ENCODE measurements at places on chromosomes 11 and 22. TPM values are rescaled to one million over a fixed set of nuclear protein-coding genes. Genes with fewer than 3 reads are reported as not detected.

Gene CASP5
- total RNA-seq, result not detected

- H3K4me1 ChIP-seq, result peaks cover 2% of the 10 kb centered on the region
- no peak overlapping the region for H3K27ac ChIP-seq
- DNase-seq, result no peak
- H3K27me3 ChIP-seq, result no peaks in the 10 kb centered on the region
- no peaks in the 10 kb centered on the region for H3K36me3 ChIP-seq
Measured at GRCh38 chr11:119091178-119091577, 6.5 kb downstream of the HMBS start.

DNA sequence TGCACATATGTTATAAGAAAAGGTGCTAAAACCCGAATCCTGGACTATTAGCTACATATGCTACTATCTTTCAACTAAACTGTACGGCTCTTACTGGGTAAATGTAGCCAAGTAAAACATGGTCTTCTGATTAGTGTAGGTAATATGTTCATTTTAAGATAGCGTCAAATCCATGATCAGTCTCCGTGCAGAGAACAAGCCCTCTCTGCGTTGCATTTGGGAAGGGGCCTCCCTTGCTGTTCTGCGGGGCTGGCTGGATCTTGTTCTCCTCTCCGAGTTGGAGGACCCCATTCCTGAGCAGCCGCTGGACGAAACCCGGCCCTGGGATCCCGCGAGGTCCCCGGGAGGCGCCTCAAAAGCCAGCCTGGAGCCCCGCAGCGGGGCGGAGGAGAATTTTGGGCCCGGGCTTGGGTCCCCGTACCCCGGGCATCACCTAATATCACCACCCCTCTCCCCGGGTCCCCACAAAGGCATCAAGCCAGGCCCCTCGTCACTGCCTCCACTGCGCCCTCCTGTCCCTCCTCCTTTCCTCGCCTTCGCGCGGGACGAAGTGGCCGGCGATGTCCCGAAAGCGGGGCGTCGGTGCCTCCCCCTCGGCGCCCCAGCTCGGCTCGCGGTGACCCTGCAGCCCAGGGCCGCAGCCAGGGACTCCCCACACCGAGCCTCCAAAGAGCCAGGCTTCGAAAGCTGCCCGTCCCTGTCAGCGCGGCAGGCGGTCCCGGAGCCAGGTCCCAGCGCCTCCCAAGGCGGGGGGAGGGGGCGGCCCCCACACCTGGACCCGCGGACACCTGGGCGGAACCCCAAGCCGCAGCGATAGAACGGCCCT lies 54.5 kb upstream of the FBXO3 start:
- H3K27me3 ChIP-seq, result no peaks in the 10 kb centered on the region
- H3K27ac ChIP-seq, result no peak overlapping the region
- peaks cover 2% of the 10 kb centered on the region for H3K4me1 ChIP-seq
- H3K4me3 ChIP-seq, result peak overlapping the region; percentile 33
- H3K36me3 ChIP-seq, result no peaks in the 10 kb centered on the region
- DNase-seq, result no peak

Gene CRYAB
- 121 TPM for total RNA-seq

DNA sequence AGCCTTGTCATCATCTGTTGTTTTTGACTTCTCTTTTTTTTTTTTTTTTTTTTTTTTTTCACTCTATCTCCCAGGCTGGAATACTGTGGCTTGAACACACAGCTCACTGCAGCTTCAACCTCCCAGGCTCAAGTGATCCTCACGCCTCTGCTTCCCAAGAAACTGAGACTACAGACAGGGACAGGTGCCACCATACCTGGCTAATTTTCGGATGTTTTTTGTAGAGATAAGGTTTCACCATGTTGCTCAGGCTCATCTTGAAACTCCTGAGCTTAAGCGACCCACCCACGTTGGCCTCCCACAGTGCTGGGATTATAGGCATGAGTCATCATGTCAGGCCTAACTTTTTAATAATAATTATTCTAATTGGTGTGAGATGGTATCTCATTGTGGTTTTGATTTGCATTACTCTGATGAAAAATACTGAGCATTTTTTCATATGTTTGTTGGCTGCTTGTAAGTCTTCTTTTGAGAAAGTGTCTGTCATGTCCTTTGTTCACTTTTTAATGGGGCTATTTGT lies 51.3 kb upstream of the OR9G4 start:
- H3K27me3 ChIP-seq, result no peaks in the 10 kb centered on the region
- H3K27ac ChIP-seq, result no peak overlapping the region
- no peak for DNase-seq
- H3K36me3 ChIP-seq, result no peaks in the 10 kb centered on the region
- no peak overlapping the region for H3K4me3 ChIP-seq

- H3K27ac ChIP-seq, result no peak overlapping the region
- H3K4me3 ChIP-seq, result no peak overlapping the region
- no peaks in the 10 kb centered on the region for H3K27me3 ChIP-seq
- H3K36me3 ChIP-seq, result no peaks in the 10 kb centered on the region
- DNase-seq, result no peak
Measured at GRCh38 chr11:116257092-116257491, 515.7 kb downstream of the BUD13 start.

Gene PPME1
- total RNA-seq, result 32.4 TPM

DNA sequence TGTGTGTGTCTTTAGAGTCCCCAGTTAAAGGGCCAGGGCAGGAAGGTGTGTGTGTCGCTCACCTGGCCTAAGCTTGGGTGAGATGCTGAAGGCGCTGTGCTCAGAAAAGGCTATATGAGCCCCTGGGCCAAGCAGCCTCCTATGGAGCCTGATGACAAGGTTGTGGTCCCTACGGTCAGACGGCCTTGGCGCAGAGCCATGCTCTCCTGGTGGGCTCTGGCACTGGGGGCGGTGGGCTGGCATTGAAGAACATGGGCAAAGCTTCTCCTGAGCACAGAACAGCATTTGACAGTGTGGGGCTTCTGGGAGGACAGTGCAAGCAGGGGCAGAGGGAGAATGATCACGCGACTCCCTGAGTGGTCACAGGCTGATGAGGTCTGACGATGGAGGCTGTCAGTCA lies 10.7 kb upstream of the LRRC10B start:
- no peak overlapping the region for H3K27ac ChIP-seq
- no peaks in the 10 kb centered on the region for H3K36me3 ChIP-seq
- H3K4me1 ChIP-seq, result no peaks in the 10 kb centered on the region

- no peaks in the 10 kb centered on the region for H3K36me3 ChIP-seq
- peak overlapping the region; percentile 77 for H3K27ac ChIP-seq
- DNase-seq, result peak; percentile 59
- peak overlapping the region; percentile 61 for H3K4me3 ChIP-seq
- no peaks in the 10 kb centered on the region for H3K27me3 ChIP-seq
Measured at GRCh38 chr22:41561788-41562187, 978 bp downstream of the CSDC2 start.

GRCh38 chr11:2928605-2929530 lies at the start of gene PHLDA2:
PHLDA2 (minus strand) TSS chr11:2929420; CDS start chr11:2929364, 56 bp downstream.
- H3K4me1 ChIP-seq, result no peaks in the 10 kb centered on the region
- no peak for DNase-seq
- peak within 1 kb of the TSS; percentile 35 for H3K4me3 ChIP-seq
- no peaks in the 10 kb centered on the region for H3K36me3 ChIP-seq

- H3K4me3 ChIP-seq, result no peak overlapping the region
- peak; percentile 88 for DNase-seq
- no peaks in the 10 kb centered on the region for H3K27me3 ChIP-seq
- no peaks in the 10 kb centered on the region for H3K36me3 ChIP-seq
- peak overlapping the region; percentile 39 for H3K27ac ChIP-seq
- H3K4me1 ChIP-seq, result peaks cover 17% of the 10 kb centered on the region
Measured at GRCh38 chr22:45997077-45997776, 20.3 kb upstream of the WNT7B start.

- DNase-seq, result no peak
- H3K36me3 ChIP-seq, result no peaks in the 10 kb centered on the region
- no peak overlapping the region for H3K27ac ChIP-seq
- H3K27me3 ChIP-seq, result no peaks in the 10 kb centered on the region
- H3K4me1 ChIP-seq, result peaks cover 3% of the 10 kb centered on the region
Measured at GRCh38 chr11:20015101-20015500, 145.2 kb downstream of the DBX1 start.

DNA sequence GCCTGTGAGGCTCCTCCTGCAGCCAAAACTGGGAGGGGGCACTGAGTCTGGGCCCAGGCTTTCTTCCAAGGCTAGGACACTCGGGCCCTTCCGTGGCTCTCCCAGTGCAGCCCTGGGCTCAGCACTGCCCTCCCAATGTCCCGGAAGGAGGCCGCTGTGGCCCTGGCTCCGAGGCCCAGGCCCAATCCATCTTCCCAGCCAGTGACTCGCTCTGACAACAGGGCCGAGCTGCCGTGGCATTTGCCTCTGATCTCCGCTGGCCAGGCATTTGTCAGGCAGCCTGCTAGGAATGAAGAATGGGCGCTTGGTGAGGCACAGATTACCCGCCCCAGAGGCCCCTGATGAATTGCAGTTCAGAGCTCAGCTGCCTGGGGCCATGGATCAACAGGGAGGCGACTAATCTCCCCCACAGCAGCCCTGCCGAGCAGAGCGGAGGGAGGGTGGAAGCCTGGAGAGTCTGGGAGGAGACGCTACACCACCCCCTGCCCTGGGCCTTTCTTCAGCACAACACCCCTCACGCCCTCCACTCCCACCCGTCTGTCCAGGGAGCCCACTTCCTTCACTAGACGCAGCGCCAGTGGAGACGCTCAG lies 8.3 kb downstream of the FXYD2 start:
- peak; percentile 40 for DNase-seq
- H3K4me1 ChIP-seq, result peaks cover 3% of the 10 kb centered on the region
- H3K27me3 ChIP-seq, result no peaks in the 10 kb centered on the region
- no peak overlapping the region for H3K27ac ChIP-seq

DNA sequence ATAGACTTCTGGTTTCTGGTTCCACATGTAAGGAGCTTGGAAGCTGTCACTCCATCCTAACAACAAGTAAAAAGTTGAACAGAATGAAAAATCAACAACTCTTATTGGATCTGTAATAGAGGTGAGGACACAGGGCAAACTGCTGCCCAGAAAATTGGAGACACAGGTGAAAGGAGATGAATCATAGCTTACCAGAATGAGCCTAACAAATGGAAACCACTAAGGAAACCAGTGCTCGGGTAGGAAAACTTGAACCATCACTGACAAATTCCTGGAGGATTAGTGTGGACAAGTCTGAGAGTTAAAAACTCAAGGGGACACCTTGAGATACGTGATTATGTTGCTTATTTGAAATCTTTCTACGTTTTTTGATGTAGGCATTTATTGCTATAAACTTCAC lies 52.1 kb downstream of the GDPD4 start:
- no peak overlapping the region for H3K4me3 ChIP-seq
- no peaks in the 10 kb centered on the region for H3K4me1 ChIP-seq
- no peak overlapping the region for H3K27ac ChIP-seq
- H3K27me3 ChIP-seq, result no peaks in the 10 kb centered on the region
- H3K36me3 ChIP-seq, result no peaks in the 10 kb centered on the region
- DNase-seq, result no peak

DNA sequence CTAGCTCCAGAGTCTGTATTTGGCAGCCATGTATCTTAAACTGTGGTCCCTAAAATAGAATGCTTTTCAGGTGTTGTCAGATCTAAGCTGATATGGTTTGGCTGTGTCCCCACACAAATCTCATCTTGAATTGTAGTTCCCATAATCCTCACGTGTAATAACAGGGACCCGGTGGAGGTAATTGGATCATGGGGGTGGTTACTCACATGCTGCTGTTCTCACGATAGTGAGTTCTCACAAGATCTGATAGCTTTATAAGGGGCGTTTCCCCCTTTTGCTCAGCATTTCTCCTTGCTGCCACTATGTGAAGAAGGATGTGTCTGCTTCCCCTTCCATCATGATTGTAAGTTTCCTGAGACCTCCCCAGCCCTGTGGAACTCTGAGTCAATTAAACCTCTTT lies 199.9 kb upstream of the ISX start:
- DNase-seq, result no peak
- H3K36me3 ChIP-seq, result no peaks in the 10 kb centered on the region
- no peaks in the 10 kb centered on the region for H3K4me1 ChIP-seq
- H3K4me3 ChIP-seq, result no peak overlapping the region

- no peak for DNase-seq
- no peaks in the 10 kb centered on the region for H3K4me1 ChIP-seq
- no peak overlapping the region for H3K4me3 ChIP-seq
- no peaks in the 10 kb centered on the region for H3K27me3 ChIP-seq
Measured at GRCh38 chr11:62456630-62457029, 37.8 kb downstream of the SCGB1A1 start.

Gene CLTCL1
- 3.5 TPM for total RNA-seq

DNA sequence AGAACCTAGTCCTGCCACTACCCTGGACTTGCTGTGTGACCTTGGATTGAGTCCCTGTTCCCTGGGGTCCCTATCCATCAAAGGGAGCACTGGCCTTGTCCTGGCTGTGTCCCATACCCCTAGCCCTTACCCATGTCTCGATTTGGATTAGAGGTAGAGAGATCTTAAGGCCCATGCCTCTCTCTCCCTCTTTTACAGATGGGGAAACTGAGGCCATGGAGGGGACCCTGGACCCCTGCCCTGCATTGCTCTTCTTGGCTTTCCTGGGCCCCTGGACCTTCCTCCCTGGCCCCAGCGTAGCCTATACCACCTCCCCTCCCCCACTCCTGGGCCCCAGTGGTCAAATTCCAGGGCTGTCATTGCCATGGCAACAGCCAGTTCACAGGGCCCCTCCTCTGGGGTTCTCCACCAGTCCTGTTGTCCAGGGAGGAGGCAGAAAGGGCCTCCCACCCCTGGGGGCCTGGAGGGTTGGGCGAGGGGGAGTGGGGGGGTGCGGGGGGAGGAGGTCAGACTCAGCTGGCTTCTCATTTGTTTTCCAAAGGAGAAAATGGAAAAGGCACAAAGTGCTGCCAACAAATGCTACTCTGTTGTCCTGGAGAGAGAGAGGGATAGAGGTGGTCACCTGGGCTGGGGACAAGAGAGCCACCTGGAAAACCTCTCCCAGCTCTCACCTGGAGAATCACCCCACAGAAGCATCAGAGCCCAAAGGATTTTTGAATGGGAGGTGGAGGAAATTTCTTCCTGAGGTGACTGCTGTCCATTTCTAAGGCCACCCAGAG lies 23.3 kb downstream of the ARHGEF17 start:
- no peaks in the 10 kb centered on the region for H3K36me3 ChIP-seq
- no peaks in the 10 kb centered on the region for H3K27me3 ChIP-seq
- peak; percentile 76 for DNase-seq
- H3K4me1 ChIP-seq, result peaks cover 36% of the 10 kb centered on the region
- H3K27ac ChIP-seq, result peak overlapping the region; percentile 58
- H3K4me3 ChIP-seq, result no peak overlapping the region

Gene OR52I2
- total RNA-seq, result not detected

DNA sequence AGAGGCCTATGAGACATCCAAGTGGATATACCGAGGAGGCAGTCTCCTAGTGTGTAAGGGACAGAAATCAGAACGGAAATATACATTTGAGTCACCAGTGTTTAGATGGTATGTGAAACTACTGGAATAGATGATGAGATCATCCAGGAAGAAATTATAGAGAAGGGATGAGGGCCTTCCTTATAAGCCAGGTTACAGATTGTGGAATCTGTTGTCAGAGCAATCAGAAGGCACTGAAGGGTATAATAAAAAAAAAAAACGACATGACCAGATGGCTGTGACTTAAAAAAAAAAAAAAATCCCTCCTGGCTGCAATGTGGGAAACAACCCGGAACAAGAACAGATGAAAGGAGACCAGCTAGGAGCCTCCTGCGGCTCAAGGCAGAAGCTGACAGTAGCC lies 2.7 kb downstream of the MAJIN start:
- no peak for DNase-seq
- H3K27ac ChIP-seq, result no peak overlapping the region
- H3K4me3 ChIP-seq, result no peak overlapping the region
- no peaks in the 10 kb centered on the region for H3K27me3 ChIP-seq
- H3K4me1 ChIP-seq, result peaks cover 3% of the 10 kb centered on the region
- no peaks in the 10 kb centered on the region for H3K36me3 ChIP-seq

Gene HBB
- total RNA-seq, result 118 TPM

GRCh38 chr22:37455896-37456295 lies 28.6 kb upstream of the ELFN2 start:
- H3K27me3 ChIP-seq, result no peaks in the 10 kb centered on the region
- peaks cover 3% of the 10 kb centered on the region for H3K4me1 ChIP-seq
- no peak overlapping the region for H3K4me3 ChIP-seq

Gene NXPE4
- total RNA-seq, result not detected
